ENCODE measurements at places on chromosomes 2 and 18. TPM values are rescaled to one million over a fixed set of nuclear protein-coding genes. Genes with fewer than 3 reads are reported as not detected.

- no peaks in the 10 kb centered on the region for H3K4me1 ChIP-seq
- H3K4me3 ChIP-seq: no peak overlapping the region
- no peak overlapping the region for H3K27ac ChIP-seq
- no peak for DNase-seq
- no peaks in the 10 kb centered on the region for H3K36me3 ChIP-seq
Measured at GRCh38 chr2:186532891-186533290, 46.8 kb downstream of the ZC3H15 start.

DNA sequence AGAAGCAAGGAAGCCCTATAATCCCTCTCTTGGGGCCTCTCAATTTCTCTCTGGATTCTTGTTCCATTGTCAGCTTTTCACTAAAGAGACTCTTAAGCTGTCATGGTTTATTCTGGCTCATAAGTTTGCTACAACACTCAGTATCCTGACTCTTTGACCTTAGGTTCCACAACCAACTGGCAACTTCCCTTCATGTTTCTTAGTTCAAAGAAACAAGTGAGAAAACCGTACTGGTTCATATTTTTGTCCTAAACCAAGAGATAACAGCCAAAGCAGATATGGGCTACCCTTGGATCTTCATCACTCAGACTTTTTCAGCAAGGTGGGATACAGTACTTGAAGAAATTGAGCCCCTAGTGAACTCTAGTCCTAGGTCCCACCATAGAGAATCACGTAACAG is 109.9 kb upstream of the CRIM1 start:
- no peaks in the 10 kb centered on the region for H3K4me1 ChIP-seq
- DNase-seq: no peak
- no peak overlapping the region for H3K4me3 ChIP-seq
- H3K36me3 ChIP-seq: peaks cover 5% of the 10 kb centered on the region
- no peaks in the 10 kb centered on the region for H3K27me3 ChIP-seq

DNA sequence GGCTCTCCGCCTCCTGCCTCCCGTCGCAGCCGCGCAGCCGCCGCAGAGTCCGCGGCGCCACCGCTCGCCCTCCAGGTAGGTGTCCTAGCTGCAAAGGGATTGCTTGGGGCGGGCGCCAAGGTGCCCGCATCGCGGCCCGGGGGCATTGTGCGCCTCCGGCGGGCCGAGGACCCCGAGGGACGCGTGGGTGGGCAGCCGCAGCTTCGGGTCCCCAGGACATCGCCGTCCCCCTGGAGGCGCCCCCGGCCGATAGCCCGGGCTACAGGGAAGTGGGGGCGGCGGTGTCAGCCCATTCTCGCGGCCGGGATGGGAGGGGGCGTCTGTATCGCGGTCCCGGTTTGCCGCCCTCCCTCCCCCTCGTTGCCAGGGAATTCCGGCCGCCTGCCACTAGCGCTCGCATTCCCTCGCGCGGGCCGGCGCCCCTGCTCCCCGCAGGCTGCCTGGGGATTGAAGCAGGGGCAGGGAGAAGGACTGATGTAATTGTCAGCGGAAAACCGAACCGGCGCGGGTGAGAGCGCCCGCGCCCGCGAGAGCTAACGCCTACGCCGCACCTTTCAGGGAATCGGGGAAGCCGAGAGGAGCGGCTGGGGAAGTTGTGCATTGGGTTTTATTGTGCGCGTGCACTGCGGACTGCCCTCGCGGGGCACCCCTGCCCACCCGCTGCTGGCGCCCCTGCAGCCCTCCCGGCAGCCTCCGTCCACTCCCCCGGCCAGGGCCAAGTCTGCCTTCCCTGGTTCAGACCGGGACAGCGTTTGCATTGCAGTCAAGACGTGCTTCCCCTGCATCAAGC is 483 bp downstream of the OSBPL6 start:
- peaks cover 6% of the 10 kb centered on the region for H3K27me3 ChIP-seq

GRCh38 chr2:204150721-204151120 is 214.2 kb downstream of the ICOS start:
- H3K27ac ChIP-seq: no peak overlapping the region
- H3K4me1 ChIP-seq: peaks cover 9% of the 10 kb centered on the region
- no peaks in the 10 kb centered on the region for H3K27me3 ChIP-seq

DNA sequence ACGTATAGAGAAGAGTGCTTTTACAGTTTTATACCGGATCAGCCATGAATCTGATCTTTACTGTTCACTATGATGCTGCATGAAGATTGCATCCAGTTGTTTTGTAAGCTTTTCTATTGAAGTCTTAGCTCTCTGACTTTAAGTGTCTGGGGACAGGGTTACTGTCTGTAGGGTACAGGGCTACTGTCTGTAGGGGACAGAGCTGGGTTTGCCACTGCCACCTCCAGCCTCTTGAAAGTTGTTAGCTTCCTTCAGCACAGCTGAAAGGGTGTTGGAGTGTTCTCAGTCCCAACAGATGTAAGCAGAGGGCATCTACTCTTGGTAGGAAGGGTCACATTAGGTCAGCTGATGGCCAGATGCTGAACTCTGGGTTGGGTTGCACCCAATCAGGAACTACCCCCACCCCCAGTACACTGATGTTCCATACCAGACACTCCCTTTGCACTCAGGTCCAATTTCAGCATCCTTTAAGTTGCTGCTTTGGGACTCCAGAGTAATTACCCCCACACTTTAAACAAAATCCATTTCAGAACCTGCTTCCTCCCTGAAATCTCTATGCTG is 58.0 kb downstream of the MYL12B start:
- H3K4me1 ChIP-seq: peaks cover 5% of the 10 kb centered on the region
- H3K4me3 ChIP-seq: no peak overlapping the region
- peaks cover 14% of the 10 kb centered on the region for H3K36me3 ChIP-seq
- DNase-seq: no peak
- no peak overlapping the region for H3K27ac ChIP-seq
- H3K27me3 ChIP-seq: peaks cover 1% of the 10 kb centered on the region

- DNase-seq: no peak
- H3K4me1 ChIP-seq: no peaks in the 10 kb centered on the region
- H3K27ac ChIP-seq: no peak overlapping the region
- peaks cover 22% of the 10 kb centered on the region for H3K36me3 ChIP-seq
- peaks cover 19% of the 10 kb centered on the region for H3K27me3 ChIP-seq
- no peak overlapping the region for H3K4me3 ChIP-seq
Measured at GRCh38 chr2:89811295-89811694, 1119.8 kb downstream of the RPIA start.

DNA sequence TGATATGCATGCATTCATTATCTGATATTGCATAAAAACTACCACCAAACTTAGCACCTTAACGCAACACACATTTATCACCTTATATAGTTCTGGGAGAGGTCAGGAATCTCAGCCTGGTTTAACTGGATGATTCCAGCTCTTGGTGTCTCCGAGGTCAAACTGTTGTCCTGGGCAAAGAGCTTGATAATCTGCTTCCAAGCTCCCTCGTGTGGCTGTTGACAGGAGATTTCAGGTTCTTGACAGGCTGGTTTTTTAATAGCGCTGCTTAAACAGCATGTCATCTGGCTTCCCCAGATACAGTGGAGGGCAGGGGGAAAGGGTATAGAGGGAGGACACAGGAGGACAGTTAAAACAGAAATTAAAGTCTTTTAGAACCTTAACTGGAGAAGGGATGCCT is 785.0 kb downstream of the CNTNAP5 start:
- no peak for DNase-seq
- H3K27me3 ChIP-seq: no peaks in the 10 kb centered on the region
- H3K4me1 ChIP-seq: peaks cover 4% of the 10 kb centered on the region
- no peaks in the 10 kb centered on the region for H3K36me3 ChIP-seq
- no peak overlapping the region for H3K4me3 ChIP-seq

DNA sequence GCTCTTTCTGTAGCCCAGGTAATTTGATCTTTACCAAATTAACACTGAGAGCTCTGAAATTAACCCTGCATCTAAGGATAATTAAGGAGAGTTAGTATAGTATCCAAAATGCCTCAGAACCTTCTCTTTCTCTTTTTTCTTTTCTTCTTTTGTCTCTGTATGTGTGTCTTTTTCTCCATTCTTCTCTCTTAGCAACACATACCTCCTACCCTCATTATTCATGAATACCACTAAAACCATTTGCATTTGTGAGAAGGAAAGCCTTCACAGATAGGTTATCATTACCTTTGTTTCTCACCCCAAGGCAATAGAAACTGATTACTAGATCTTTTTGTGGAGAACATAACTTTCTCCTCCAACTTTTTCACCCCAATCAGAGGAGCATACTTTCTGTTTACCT is 376.5 kb upstream of the NXPH2 start:
- H3K4me1 ChIP-seq: peaks cover 13% of the 10 kb centered on the region
- H3K4me3 ChIP-seq: no peak overlapping the region
- H3K27ac ChIP-seq: no peak overlapping the region
- peaks cover 3% of the 10 kb centered on the region for H3K27me3 ChIP-seq

DNA sequence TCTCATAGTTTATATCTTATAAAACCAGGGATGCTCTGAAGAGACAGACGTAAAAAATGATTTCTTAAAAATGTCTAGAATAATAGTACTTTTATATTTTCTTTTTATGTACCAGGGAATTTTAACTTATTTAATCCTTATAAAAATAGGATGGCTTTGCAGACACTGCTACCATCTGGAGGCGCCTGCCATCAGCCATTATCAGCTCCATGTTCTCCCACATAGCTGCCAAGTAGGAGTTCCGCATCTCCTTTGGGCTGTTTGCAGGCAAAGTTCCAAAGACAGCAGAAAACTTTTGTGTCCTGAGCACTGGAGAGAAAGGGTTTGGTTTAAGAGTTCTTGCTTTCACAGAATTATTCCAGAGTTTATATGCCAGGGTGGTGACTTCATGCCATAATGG is 69.2 kb downstream of the MTX2 start:
- H3K27me3 ChIP-seq: no peaks in the 10 kb centered on the region
- DNase-seq: no peak
- H3K4me1 ChIP-seq: no peaks in the 10 kb centered on the region
- no peak overlapping the region for H3K27ac ChIP-seq
- peaks cover 4% of the 10 kb centered on the region for H3K36me3 ChIP-seq
- H3K4me3 ChIP-seq: no peak overlapping the region

DNA sequence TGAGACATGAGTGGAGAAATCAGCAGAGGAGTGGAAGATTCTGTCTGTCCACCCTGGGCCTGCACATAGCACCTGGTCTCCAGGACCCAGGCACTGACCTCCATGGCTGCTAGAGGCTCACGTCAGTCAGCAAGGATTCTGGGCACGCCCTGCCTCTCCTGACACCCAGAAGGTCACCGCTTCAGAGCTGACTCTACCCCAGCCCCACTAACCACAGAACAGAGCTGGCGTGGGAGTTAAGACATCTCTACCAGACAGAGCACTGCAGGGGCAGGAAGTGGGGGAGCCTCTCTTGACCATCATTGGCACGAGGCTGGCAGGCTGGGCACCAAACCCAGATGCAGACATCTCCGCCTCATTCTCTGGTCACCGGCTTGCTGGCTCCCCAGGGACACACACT is 3.0 kb downstream of the ADCY3 start:
- H3K4me3 ChIP-seq: peak overlapping the region; percentile 88
- DNase-seq: no peak
- H3K27ac ChIP-seq: no peak overlapping the region
- H3K27me3 ChIP-seq: peaks cover 10% of the 10 kb centered on the region

GRCh38 chr2:133167990-133168389 is 400.3 kb downstream of the NCKAP5 start:
- no peaks in the 10 kb centered on the region for H3K27me3 ChIP-seq
- H3K4me3 ChIP-seq: no peak overlapping the region
- no peaks in the 10 kb centered on the region for H3K36me3 ChIP-seq
- no peak overlapping the region for H3K27ac ChIP-seq
- peaks cover 12% of the 10 kb centered on the region for H3K4me1 ChIP-seq
- no peak for DNase-seq

DNA sequence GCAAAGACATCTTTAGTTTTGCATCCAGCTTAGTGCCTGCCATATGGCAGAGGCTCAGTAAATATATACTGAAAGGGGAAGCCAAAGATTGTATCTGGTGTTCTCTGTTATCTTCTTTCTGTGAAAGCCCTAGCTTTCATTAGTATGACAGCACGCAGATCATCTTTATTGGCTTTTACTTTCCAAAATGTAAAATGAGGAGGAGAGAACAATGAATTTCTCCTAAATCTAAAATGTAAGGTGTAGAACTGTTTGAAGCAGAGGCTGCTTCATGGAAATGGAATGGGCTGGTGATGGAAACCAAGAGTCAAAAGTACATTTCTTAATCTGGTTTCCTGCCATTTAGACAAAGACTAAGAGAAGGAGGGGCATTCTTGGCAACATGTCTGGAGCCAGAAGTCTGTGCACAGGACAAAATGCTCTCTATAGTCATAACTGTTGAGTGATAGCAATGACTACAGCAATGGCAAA is 1029.9 kb upstream of the PIK3C3 start:
- DNase-seq: no peak
- peak overlapping the region; percentile 6 for H3K27ac ChIP-seq
- H3K4me1 ChIP-seq: peaks cover 10% of the 10 kb centered on the region
- H3K4me3 ChIP-seq: no peak overlapping the region
- no peaks in the 10 kb centered on the region for H3K36me3 ChIP-seq

GRCh38 chr2:33321236-33321771 is 155.1 kb upstream of the RASGRP3 start:
- no peak overlapping the region for H3K27ac ChIP-seq
- H3K4me3 ChIP-seq: no peak overlapping the region
- H3K4me1 ChIP-seq: no peaks in the 10 kb centered on the region
- DNase-seq: no peak

- peaks cover 9% of the 10 kb centered on the region for H3K4me1 ChIP-seq
- H3K27me3 ChIP-seq: no peaks in the 10 kb centered on the region
- no peak for DNase-seq
- no peak overlapping the region for H3K4me3 ChIP-seq
Measured at GRCh38 chr2:15931319-15931890, 8.9 kb upstream of the MYCN start.

GRCh38 chr2:45397292-45397691 is 213.8 kb downstream of the SRBD1 start:
- peaks cover 11% of the 10 kb centered on the region for H3K4me1 ChIP-seq
- H3K27me3 ChIP-seq: no peaks in the 10 kb centered on the region
- H3K4me3 ChIP-seq: no peak overlapping the region
- no peak overlapping the region for H3K27ac ChIP-seq
- no peaks in the 10 kb centered on the region for H3K36me3 ChIP-seq

- no peak for DNase-seq
- H3K27ac ChIP-seq: no peak overlapping the region
- no peaks in the 10 kb centered on the region for H3K4me1 ChIP-seq
- no peak overlapping the region for H3K4me3 ChIP-seq
- H3K27me3 ChIP-seq: peaks cover 2% of the 10 kb centered on the region
Measured at GRCh38 chr2:197209742-197210408, 100.7 kb downstream of the ANKRD44 start.

- DNase-seq: no peak
- peaks cover 2% of the 10 kb centered on the region for H3K4me1 ChIP-seq
- H3K27ac ChIP-seq: no peak overlapping the region
- no peaks in the 10 kb centered on the region for H3K27me3 ChIP-seq
Measured at GRCh38 chr18:26981360-26982082, 116.0 kb upstream of the AQP4 start.

GRCh38 chr2:207107551-207107950 is 58.2 kb downstream of the KLF7 start:
- DNase-seq: peak; percentile 27
- H3K27me3 ChIP-seq: peaks cover 20% of the 10 kb centered on the region
- peaks cover 74% of the 10 kb centered on the region for H3K4me1 ChIP-seq
- peak overlapping the region; percentile 71 for H3K4me3 ChIP-seq

The RFTN2 gene
- total RNA-seq: 2.5 TPM

The PTRHD1 gene
- 25.2 TPM for total RNA-seq

The ZSCAN30 gene
- total RNA-seq: 41.0 TPM

The SERPINB4 gene
- not detected for total RNA-seq

The LRRTM1 gene
- 3.8 TPM for total RNA-seq

The POMC gene
- total RNA-seq: 0.29 TPM

The CCDC141 gene
- total RNA-seq: 0.51 TPM

The UCN gene
- 1.9 TPM for total RNA-seq

The KIF1A gene
- 439 TPM for total RNA-seq

The GNAL gene
- 52.5 TPM for total RNA-seq

The RTKN gene
- total RNA-seq: 88.7 TPM
